Activated T-helper 1 cell treated with anti-CD3 and anti-CD28 coated beads, Interleukin-2, amount 50 U/mL, for 16 hours (primary cell): ENCODE measurements at places on chromosomes 2 and 18.
A peak's percentile ranks its signal among the peaks of the same experiment; 100 is the strongest.

- no peak for DNase-seq
Measured at GRCh38 chr2:58891828-58892377, 650.8 kb upstream of the FANCL start.

GRCh38 chr18:57446322-57446721 is 11.1 kb downstream of the ONECUT2 start:
- no peak for DNase-seq

- no peak for DNase-seq
Measured at GRCh38 chr2:78541088-78541450, 484.4 kb upstream of the REG3G start.

DNA sequence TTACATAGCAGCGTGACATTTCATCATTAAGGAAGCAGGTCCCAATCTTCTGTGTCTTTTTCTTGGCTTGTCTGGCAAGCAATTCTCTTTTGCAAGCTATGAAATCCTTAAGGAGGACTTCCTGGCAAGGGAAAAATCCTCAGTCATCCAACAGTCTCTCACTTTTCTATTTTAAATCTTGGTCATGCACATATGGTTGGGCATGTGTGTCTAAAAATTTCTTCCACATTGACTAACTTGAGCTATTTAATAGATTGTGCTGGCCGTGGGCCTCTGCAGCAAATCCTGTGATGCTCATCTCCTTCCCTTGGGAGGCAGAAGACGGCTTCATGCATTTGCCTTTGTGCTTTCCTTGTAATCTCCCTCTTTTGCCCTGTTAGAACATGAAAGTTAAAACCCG is 634.3 kb upstream of the FANCL start:
- no peak for DNase-seq

- DNase-seq, result no peak
Measured at GRCh38 chr2:155902635-155903034, 429.9 kb downstream of the NR4A2 start.

- DNase-seq, result no peak
Measured at GRCh38 chr2:3314626-3315025, 63.0 kb downstream of the EIPR1 start.

DNA sequence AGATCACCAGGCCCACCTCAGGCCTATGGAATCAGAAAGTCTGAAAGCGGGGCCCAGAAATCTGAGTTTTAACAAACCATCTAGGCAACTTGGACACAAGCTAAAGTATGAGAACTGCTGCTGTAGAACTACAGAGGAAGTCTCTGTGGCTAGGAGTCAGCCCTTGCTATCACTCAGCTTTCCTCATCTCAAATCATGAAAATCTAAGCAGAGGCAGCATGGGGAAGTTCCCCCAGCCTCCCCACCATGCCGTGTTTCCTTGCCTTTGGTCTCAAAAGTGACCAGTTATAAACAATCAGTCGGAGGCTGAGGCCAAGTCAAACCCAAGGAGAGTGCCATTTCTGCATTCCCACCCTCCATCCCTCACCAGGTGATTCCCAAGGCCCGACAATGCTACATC is 404.7 kb downstream of the BCL11A start:
- no peak for DNase-seq

DNA sequence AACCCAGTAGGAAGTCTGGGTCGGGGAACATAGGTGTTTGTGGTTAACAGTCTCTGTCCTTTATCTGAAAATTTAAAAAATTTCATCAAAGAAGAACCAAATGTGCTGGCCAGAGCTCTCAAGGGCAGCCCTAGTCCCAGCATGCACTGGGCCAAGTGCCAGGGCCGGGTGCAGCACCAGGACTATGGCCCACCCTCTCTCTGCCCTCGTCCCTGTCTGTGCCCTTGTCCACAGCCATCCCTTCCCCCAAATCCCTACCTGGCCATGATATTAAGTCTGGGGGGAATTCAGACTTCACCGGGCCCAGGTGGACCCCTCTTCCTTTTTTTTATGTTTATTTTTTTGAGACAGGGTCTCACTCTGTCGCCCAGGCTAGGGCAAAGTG is 14.4 kb upstream of the ZFP36L2 start:
- no peak for DNase-seq

- no peak for DNase-seq
Measured at GRCh38 chr2:122883849-122884248, 1128.4 kb downstream of the TSN start.

DNA sequence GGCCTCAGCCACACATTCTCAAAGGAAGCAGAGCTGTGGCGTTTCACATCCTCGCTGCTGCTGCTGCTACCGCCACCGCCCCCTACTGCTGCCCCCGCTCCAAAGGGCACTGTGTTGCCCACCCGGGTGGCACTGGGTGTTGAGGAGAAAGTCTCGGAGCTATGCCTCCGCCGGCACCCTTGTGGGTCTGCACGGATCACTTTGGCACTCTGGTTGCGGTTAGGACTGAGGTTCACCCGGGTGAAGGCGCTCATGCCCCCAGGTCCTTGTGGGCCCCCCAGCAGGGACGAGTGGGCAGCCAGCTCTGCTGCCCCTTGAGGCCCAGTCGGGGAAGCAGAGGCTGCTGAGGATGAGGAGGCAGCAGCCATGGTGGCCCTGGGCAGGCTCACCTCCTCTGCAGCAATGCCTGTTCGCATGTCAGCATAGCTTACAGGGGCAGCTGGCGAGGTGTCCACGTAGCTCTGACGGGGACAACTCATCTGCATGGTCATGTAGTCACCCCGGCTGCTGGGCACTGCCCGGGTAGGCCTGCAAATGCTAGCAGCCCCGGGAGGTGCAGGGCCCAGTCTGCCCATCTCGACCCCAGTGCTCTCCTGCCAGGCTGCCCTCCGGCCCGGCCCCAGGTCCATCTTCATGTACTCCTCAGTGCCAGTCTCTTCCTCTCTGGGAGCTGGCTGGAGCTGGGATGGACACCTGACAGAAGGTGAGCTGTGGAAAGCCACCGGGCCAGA is 4.2 kb downstream of the IRS1 start:
- DNase-seq, result no peak

DNA sequence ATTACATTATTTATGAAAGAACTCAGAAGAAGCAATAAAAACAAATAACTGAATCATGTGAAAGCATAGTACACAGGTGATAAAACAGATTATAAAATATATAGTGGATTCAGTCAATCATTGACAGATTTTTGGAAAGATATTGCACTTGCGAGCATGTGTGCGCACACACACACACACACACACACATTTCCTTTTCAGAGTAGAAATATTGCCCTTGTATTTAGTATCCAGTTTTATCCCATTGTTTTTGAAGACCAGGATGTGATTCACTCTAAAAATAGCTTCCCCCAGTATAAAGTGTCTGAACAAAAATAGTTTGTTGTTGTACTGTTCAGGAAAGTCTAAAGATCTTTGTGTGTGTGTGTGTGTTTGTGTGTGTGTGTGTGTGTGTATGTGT is 145.5 kb downstream of the CALCRL start:
- DNase-seq, result no peak

- no peak for DNase-seq
Measured at GRCh38 chr18:80200932-80201672, 46.2 kb downstream of the PARD6G start.

DNA sequence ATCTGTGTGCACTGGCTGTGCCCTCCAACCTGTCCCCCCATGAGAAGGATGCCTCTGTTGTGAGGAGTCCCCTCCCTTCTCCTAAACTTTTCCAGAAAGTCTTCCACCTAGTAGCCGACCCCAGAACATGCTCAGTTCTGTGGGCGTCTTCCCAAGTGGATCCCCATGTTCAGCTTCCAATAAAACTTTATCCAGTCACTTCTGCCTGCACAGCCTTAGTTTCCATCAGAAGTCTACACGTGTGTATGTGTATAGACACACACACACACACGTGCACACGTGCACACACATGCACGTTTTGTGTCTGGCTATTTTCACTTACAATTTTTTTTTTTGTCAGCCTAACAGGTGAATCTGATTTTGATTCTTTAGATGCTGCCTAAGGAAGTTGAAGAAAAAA is 115.1 kb downstream of the RTP5 start:
- no peak for DNase-seq

DNA sequence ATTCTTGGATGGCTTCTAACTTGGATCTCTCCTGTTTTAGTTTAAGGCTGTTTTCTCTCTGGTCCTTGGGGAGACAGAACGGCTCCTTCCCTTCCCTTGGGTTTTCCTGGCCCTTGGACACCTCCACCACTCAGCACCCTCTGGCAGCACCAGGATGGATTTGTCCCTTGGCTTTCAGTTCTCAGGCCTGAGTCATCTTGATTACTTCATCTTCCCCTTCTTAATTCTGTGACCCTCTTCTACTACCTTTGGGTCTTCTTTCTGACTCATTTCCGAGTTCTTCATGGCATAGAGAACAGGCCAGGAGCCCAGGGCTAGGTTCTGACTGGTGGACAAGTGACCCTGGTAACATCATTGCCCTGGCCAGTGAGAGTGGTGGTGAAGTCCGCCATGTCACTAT is 14.9 kb downstream of the IGFBP2 start:
- no peak for DNase-seq

GRCh38 chr2:240997856-240998705 is at the start of gene SNED1:
Gene SNED1 (plus strand): TSS chr2:240998618. CDS start chr2:240998838, 220 bp downstream.
- peak; percentile 31 for DNase-seq

- DNase-seq, result no peak
Measured at GRCh38 chr18:77127769-77128671, 4.6 kb downstream of the MBP start.

GRCh38 chr2:173400760-173401159 is 46.1 kb downstream of the CDCA7 start:
- DNase-seq, result no peak

GRCh38 chr2:70615222-70615621 is 61.6 kb upstream of the TGFA start:
- DNase-seq, result no peak

DNA sequence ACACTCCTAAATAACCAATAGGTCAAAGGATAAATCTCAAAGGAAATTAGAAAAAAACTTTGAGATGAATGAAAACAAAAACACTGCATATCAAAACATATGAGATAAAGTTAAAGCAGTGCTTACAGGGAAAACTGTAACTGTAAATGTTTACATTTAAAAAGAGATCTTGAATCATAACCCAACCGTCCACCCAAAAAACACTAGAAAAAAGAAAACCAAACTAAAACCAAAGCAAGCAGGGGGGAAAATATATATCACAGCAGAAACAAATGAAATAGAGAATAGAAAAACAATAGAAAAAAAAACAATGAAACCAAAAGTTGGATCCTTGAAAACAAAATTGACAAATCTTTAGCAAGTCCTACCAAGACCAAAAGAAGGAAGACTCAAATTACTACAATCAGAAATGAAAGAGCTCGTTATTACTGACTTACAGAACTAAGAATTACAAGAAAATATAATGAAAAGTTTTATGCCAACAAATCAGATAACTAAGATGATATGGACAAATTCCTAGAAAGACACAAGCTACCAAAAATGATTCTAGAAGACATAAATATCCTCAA is 65.6 kb downstream of the TLK1 start:
- no peak for DNase-seq

GRCh38 chr18:23032030-23032582 is 99.0 kb downstream of the RBBP8 start:
- no peak for DNase-seq

GRCh38 chr2:70489165-70489564 is 64.5 kb downstream of the TGFA start:
- no peak for DNase-seq

- DNase-seq, result no peak
Measured at GRCh38 chr2:43325107-43325811, 98.9 kb upstream of the ZFP36L2 start.

GRCh38 chr2:40666398-40666797 is 214.5 kb upstream of the SLC8A1 start:
- DNase-seq, result no peak

- no peak for DNase-seq
Measured at GRCh38 chr2:15539999-15540398, 21.1 kb downstream of the NBAS start.

- no peak for DNase-seq
Measured at GRCh38 chr2:237407700-237408099, 6.3 kb downstream of the COL6A3 start.

GRCh38 chr2:238699307-238700116 is 148.4 kb upstream of the TWIST2 start:
- no peak for DNase-seq

DNA sequence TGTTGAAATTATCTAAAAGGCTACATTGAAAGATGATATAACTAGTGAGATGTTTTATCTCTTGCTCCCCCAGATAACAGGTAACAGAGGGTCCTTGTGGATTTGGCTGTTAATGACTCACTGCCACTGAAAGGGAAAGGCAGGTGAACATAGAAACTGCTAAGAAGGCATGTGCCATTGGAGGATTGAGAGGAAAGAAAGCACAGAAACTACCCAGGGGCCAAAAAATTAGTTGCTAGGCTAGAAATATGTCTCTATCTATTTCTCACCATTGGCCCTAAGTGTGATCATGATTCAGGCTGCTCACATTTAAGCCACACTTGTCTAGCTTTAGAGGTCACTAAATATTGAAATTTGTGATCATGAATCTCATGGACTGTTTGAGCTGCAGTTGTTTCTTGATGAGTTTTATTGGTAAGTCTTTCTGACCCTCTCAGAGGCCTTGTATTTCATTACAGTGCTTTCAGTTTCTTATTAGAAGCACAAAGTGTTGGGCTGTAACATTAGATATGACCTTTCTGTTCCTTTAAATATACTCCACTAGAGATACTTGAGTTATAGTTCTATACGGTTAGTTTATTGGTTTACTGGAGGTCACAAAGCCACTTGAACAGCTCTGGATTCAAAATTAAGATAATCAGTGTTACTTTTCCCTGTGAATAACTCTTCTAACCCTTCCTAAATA is 26.2 kb downstream of the NAB1 start:
- DNase-seq, result no peak

DNA sequence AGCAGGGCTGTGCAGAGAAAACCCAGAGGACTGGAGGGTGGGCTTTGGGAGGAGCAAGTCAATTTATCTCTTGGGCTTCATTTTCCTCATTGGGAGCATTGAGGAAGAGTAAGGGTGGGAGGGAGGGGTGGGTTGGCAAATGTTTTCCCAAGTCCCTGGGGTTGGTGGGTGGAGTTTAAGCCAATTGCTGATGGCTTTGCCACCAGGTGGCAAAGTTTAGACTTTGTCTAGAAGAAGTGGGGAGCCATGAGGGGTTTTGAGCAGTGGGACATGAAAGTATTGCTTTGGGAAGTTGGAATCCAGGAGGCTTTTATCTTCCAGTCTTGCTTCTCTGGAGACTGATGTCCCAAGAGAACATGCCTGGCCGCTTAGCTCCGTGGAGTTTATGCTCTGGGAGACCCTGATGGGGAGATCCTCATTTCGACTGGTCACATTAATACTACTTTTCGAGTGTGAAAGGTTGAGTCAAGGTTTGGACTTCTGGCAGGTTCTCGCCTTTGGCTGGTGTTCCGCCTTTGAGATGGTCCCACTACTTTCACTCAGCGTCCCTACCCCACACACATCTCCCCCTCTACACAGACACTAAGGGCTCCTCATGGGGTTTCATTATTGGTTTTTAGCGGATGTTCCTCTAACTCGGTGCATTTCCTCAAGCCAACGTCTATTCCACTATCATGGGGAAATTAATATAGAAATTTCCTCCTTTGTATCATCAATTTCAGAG is 126.7 kb downstream of the PRKCE start:
- DNase-seq, result no peak

DNA sequence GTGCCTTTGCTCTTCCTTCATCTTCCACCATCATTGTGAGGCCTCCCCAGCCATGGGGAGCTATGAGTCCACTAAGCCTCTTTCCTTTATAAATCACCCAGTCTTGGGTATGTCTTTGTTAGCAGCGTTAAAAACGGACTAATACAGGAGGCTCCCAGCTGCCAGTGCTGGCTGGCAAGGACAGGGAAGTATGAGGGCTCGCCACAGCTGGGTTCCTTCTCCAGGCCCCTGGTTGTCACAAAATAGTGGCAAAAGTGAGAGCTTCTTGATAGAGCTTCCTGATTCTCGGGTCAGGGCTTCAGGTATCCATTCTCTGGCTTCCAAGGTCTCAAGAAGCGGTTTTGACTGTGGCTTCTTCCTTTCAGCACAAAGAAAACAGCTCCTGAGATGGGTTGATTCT is 85.0 kb downstream of the ZNF516 start:
- DNase-seq, result no peak
